ENCODE measurements at places on chromosomes 1 and 21. TPM values are rescaled to one million over a fixed set of nuclear protein-coding genes. Genes with fewer than 3 reads are reported as not detected.

GRCh38 chr1:37498872-37499617 is 15.5 kb downstream of the MEAF6 start:
- DNase-seq: no peak

- DNase-seq: no peak
Observed at GRCh38 chr1:215267495-215267894, 185.0 kb downstream of the KCNK2 start.

DNA sequence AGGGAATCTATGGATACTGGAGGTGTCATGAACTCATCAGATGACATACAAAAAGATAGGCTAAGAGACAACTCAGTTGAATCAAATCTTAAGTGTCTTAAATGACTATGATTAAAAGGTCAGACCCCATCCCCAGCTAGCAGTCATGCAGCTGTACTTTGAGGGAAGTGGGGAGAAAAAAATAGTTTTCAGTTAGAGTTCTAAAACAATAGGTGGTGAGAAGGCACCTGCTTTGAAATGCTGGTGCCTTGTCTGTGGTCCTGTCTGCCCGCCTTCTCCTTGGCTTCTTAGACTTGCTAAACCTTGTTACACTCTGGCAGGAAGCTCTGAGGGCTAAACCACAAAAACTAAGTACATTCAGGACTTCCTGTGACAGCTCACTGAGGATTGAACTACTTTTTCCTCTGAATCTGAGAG is 15.3 kb downstream of the CD2 start:
- DNase-seq: no peak

- DNase-seq: peak; percentile 72
Observed at GRCh38 chr1:155125946-155126555, 1.6 kb upstream of the EFNA1 start.

DNA sequence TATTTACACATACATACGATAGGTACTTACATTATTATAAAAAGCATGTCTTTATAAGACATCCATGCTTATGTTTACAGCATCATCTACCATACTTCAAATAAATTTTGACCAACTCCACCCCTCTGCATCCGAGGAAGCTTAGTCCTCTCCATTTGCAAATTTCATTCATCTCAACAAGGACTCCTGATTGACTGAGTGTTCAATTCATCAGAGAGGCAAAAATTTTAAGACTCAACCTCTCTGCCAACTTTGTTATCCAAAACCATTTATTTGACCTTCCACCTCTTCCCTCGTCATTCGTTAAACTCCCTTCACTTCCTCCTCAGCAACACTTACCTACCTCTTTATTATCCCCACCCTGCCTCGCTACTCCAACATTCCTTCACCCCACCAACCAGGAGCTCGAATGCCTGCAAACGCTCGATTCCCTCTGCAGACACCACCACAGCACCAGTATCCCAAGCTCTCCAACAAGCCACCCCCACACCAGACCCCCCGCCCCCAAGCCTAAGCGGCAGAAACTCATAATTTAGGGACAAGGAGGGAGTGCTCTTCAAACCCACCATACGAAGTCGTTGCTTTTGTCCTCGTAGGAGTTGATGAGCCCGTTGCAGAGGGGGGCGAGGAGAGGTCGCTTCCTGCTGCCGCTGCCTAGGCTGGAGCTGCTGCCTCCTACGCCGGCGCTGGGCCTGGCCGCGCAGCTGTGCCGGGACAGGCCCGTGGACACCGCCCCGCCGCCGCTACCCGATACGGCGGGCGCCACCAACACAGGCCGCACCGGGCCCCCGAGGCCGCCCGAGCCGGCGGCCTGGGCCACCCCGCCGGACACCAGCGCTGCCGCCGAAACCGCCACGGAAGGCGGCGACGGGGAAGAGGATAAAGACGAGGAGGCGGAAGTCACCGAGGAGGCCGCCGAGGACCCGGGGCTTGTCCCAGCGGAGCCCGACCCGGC is 803 bp downstream of the COP1 start:
- peak; percentile 95 for DNase-seq

DNA sequence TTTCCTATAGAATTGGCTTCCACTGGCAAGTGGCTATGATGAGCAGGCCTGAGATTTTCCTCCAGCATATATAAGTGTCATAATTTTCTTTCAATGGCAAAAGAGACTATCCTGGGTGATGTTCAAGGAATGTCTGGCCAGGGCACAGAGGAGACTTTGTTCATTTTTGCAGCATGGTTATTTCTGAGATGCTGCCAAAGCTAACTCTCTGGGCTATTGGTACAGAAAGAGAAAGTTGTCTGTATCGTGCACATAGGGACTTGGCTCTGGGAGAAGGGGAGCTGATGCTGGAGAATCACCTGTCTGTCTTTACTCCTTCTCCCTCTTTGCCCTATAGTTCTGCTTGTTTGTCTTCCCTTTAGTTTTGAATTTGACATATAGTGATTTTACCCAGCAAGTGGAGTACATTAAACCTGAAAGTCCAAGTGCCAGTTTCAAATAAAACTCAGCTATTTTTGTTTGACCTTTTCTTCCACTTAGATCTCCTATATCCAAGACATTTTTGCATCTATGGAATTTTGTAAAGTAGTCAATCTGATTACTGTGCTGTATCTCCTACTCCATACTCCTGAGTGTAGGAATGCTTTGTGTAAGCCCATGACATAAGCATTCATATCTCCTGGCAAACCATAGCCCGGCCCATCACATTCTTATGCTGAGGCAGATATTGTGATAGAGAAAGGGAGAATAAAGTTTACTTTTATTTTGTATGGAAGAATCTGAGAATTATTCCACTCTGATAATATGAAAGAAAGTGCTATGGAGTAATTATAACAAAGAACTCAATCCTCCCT is 3.9 kb downstream of the FNDC7 start:
- no peak for DNase-seq

- DNase-seq: no peak
Observed at GRCh38 chr1:117188816-117189437, 21.8 kb downstream of the VTCN1 start.

- DNase-seq: no peak
Observed at GRCh38 chr21:46131838-46132651, 23.3 kb downstream of the FTCD start.

DCST2 gene
- 0.66 TPM for total RNA-seq

DNA sequence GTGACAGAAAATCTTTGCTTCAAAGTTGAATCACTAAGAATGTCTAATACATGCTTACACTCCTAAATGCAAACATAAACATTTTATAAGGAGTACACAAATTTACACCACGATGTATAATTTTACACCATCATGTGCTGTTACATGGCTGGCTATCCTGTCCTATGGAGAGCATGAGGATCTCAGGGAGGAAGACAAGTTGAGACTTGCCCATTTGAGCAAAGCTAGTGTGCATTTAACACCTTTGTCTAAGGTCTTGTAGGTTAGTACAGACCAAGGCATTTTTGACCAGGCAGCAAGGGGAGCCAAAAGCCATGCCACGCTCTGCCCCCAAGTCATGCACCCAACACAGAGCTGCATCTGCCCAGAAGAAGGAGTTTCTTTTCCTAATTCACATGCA is 14.5 kb upstream of the COG2 start:
- no peak for DNase-seq

- no peak for DNase-seq
Observed at GRCh38 chr1:169207797-169208520, 101.5 kb downstream of the ATP1B1 start.

CTSS gene
- 639 TPM for total RNA-seq

EXTL1 gene
- total RNA-seq: 7.3 TPM

RHCE gene
- total RNA-seq: 0.46 TPM

GRCh38 chr21:42794551-42794950 is 84.8 kb downstream of the WDR4 start:
- no peak for DNase-seq

FAM167B gene
- 2.3 TPM for total RNA-seq

GCSAML gene
- total RNA-seq: 0.49 TPM

- no peak for DNase-seq
Observed at GRCh38 chr1:166978821-166979220, 3.5 kb upstream of the ILDR2 start.

HAO2 gene
- not detected for total RNA-seq

GRCh38 chr1:40385437-40386358 is 12.2 kb downstream of the SMAP2 start:
- no peak for DNase-seq

DNA sequence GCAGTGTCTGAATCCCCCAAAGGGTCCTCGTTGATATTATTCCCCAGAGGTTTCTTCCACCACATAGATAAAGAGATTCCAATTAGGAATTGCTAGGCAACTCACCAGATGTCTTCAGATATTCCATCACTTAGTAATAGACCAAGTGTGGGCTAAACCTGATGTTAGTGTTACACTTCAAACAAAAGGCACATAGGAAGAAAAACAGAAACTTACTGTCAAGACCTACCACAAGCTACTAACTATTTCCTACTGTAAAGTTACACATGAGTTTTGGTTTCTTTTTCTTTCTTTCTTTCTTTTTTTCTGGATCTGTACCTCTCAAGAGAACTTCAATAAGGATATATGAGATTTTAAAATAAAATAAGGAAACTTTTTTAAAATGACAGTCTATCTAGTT is 879.1 kb upstream of the NEGR1 start:
- DNase-seq: no peak

- no peak for DNase-seq
Observed at GRCh38 chr1:235206533-235207208, 45.6 kb upstream of the RBM34 start.

HSD3B2 gene
- total RNA-seq: not detected

GRCh38 chr1:223611936-223612335 is 53.6 kb downstream of the CAPN8 start:
- DNase-seq: no peak

DNA sequence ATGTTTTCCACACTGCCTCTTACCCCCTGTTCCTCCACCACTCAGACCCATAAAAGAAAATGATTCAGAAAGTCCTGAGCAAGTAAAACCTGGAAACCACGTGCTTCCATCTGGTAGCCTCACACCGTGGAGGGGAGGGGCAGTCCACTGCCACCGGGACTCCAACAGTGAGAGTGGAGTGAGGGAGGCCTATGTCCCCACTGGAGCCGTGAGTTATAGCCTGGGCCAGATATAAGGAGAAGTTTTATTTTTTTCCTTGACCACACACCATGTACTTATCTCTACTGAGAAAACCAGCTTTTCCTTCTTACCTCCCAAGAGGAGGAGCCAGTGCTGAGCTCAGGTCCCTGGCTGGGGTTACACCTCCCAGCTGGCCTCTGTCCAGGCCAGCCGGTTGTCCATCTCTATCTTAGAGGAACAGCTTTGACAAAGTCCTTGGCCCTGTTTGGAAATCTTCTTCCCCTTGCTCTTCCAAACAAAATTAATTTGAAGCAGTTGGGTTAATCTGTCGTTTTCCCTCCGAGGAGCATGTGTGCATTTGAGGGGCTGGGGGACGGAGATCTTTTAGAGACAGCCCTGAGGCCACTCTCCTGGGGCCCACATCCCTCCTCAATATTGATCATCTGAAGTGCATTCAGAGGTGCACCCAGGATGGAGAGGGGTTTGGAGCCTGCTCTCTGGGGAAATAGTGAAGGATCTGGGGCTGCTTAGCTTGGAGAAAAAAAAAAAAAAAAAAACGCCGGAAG is 49.1 kb upstream of the SERBP1 start:
- DNase-seq: no peak

GPR137B gene
- total RNA-seq: 43.9 TPM

DNA sequence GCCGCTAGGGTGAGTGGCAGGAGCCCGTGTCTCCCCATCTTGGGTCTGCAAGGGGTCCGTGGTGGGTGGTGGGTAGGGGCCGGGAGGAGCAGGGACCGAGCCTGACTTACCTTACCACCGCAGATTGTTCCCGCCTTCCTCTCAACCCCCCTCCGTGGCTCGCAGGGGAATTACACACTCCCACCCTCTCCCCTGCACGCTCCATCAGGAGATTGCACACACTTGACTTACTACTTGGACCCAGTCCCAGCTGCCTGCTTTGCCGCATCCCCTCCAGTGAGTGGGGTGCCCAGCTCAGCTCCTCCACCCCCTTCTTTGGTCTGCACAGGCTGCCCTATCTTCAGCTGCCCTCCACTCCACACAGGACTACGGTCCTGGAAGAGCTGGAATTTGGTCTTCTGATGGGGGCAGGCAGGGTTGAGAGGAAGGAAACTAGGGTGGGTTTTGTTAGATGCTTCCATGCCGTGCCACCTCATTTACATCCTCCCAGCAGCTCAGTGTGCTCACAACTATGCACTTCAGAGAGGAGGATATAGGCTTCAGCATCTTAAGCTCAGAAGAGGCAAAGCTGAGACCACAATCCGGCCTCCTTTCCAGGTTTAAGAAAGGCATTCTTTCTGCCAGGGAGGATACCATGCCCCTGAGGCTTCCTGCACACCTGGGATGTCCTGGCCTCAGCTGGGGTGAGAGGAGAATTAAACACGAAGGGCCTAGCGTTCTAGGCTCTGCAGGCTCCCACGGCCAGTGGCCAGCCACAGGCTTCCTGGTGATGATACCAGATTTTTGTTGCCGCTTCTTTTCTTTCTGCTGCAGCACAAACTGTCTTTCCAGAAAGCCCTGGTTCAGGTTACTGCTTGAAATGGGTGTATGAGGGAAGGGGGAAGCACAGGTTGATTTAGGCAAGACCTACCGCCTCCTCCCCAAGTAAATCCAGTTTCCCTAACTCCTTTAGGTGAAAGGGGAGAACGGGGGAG is 2.3 kb downstream of the KCNC4 start:
- no peak for DNase-seq

PDE4B gene
- 57.5 TPM for total RNA-seq

DNA sequence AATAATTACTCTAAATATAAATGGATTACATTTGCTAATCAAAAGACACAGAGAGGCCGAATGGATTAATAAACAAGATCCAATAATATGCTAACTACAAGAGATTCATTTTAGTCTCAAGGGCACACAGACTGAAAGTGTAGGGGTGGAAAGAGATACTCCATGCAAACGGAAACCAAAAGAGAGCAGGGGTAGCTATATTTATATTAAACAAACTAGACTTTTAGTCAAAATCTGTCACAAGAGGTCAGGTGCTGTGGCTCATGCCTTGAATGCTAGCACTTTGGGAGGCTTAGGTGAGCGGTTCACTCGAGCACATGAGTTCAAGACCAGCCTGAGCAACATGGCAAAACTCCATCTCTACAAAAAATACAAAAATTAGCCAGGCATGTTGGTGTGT is 33.6 kb upstream of the DISP1 start:
- DNase-seq: no peak

GUCA2B gene
- not detected for total RNA-seq

DNMT3L gene
- total RNA-seq: not detected

SH3D21 gene
- 7.2 TPM for total RNA-seq

HCRTR1 gene
- total RNA-seq: not detected

NFYC gene
- total RNA-seq: 70.4 TPM
